ENCODE measurements at places on chromosomes 13 and 19.

GRCh38 chr19:10193790-10194499 lies 808 bp downstream of the DNMT1 start:
- no peak for DNase-seq

DNA sequence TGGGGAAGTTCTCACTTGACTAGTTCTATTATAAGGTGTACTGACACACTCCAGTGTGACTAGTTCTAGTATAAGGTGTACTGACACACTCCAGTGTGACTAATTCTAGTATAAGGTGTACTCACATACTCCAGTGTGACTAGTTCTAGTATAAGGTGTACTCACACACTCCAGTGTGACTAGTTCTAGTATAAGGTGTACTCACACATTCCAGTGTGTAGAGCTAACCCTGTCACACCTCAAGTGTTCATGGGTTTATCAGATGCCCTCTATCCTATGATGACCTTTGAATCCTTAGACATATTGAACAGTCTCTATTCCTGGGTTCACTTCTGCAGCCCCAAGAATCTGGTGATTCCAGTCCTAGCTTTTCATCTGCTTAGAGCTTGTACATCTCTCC lies 54.6 kb upstream of the MYO16 start:
- DNase-seq, result no peak

GRCh38 chr13:73190477-73190876 lies 131.7 kb downstream of the KLF5 start:
- no peak for DNase-seq

DNA sequence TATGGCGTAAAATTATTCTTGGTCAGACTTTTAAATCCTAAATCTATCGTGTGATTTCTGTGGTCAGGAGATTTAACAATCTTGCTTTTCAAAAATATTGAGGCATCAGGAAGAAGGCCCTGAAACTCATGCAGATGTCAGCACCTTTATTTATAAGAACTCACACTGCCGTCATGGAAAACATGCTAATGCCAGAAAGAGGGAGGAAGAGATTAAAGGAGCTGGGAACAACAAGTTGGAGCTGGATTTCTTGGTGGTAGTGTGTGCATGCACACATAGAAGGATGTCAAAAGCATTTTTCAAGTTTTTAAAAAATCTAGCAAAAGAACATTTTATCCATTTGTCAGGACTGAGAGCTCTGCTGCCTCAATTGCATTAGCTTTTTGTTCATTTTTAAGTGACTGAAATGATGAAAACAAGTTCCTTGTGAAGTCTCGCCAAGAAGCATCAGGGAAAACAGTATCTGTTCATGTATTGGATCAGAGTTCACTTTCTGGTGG lies 342.5 kb downstream of the SPRY2 start:
- DNase-seq, result no peak

All from eye (tissue), 1 donor.